ENCODE measurements at places on chromosomes 11 and 22.

DNA sequence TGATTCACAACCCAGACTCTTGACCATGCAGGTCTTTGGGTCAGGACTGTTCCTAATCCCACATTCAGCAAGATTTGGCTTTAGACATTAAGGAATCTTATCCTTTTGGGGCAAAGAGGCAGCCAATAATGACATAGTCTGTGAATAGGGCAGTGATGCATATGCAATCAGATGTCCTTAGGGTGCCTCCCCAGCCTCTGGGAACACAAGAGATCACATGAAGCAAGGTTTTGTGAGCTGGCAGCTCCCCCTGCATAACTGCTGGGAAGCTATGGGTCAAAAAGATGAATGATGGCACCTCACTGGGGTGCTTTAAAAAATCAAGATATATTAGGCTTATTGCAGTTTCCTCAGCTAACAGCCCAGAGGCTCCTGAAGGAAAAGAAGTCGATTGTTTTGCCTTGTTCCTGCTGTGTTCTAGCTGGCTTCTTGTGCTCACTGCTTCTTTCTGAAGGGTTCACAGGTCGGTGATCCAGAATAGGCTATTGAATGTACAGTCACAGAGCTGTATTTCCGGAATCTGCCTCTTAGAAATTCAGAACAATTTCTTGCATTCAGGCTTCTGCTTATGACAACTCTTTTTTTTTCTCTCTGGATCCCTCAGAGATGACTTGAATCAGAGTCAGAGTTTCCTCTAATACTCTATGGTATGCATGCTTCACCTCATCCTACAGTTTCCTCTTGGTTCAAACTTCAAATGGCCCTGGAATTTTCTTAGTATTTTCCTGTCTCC is 31.7 kb downstream of the INSC start:
- DNase-seq = no peak

GRCh38 chr11:87039371-87039770 is 1.6 kb downstream of the TMEM135 start:
- no peak for DNase-seq

DNA sequence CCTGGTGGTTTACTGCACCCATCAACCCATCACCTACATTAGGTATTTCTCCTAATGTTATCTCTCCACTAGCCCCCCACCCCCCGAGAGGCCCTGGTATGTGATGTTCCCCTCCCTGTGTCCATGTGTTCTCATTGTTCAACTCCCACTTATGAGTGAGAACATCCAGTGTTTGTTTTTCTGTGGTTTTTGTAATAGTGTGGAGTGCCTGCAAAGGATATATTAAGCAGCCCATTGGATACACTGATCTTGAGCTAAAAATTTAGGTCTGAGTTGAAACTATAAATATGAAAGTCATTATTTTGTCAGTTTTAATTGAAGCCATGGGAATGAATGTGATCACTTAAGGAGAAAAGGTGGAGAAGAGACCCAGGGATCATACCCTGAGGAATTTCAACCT is 23.0 kb downstream of the MRPL48 start:
- DNase-seq = no peak

DNA sequence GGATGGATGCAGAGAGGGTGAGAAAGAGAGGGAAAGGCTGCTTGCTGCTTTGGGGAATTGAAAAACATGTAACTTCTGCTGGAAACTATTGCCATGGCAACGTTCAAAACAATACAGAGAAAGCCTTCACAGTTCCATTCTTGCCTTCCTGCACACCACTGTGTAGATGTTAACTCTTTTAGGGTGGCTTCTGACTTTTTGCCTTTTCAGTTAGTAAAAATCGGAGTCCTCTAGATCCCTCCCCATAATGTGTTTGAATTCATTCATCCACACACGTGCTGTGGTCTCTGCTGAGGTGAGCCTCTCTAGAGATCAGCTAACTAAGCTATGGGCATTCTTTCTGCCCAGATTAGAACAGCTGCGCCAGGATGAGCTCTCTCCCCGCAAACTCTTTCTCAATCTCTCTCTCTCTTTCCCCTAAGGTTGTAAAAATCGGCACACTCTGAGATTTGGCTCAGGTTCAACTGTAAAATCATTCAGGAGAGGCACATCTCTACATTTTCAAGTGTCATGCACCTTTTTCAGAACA is 1178.3 kb downstream of the LRRC4C start:
- no peak for DNase-seq

- DNase-seq = no peak
These were observed 42.1 kb downstream of the PRDM10 start for GRCh38 chr11:129960216-129961214.

Data from stimulated activated CD4-positive, alpha-beta T cell treated with anti-CD3 and anti-CD28 coated beads, Interleukin-2, amount 100 ng/mL, for 24 hours (primary cell).